Brain microvascular endothelial cell (primary cell): ENCODE measurements at places on chromosomes 1 and 21.

- DNase-seq: no peak
These were observed 31.9 kb upstream of the GTF2B start for GRCh38 chr1:88923224-88923623.

DNA sequence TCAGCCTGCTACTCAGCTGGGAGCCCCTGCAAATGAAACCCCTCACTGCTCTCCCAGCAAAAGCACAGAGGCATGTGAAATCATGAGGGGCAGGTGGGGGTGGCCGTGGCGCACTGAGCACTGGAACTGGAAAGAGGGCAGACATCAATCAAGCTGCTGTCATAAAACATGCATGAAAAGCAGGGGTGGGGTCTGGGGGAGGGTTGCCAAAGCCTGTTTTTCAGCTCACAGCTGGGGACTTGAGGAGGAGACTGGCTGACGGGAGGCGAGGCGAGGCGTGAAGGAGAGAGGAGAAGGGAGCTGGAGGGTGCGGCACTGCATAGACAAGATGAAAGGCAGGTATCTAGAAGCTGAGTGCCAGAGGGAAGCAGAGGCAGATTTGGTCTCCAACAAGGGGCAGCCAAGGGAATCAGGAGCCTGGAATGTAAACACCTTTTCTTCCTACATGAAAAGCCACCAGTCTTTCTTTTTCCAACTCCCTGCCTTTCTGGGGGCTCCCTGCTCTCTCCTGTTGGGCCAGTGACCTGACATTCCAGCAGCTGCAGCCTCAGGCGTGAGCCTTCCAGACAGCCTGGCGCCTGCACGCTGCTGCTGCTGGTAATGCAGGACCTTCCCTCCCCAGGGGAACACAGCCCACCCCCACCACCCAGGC is 87.0 kb downstream of the NMNAT2 start:
- DNase-seq: no peak

- DNase-seq: no peak
These were observed 260.1 kb upstream of the NFIA start for GRCh38 chr1:60822252-60822651.

- DNase-seq: no peak
These were observed 53.3 kb downstream of the EIF4G3 start for GRCh38 chr1:21123287-21123948.

DNA sequence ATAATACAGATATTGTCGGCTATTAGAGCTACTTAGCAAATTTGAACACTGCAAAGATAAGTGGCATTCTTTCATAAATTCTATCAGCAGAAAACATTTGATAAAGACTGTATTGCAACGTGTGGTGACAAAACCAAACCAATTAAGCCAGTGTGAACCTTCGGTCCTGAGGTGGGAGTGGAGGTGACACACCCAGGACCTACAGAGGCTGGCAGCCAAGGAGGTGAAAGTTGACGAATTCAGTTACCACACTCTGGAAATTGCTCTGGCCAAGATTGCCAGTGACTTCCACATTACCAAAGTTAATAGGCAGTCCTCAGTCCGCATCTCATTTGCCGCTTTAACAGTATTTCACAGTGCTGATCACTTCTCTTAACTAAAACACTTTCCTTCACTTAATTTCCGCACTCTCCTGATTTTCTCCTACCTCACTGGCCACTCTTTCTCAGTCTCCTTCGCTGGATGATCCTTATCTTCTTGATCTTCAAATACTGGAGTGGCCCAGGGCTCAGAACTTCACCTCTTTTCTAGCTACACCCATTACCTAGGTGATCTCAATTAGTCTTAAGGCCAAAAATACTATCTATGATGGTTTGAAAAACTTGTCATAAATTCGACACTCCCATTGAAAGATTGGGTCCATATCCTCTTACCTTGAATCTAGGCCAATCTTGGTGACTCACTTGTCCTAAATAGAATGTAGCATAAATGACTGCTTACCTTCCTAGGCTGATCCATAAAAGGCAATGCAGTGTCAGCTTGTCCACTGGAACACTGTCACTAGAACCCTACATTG is 5.1 kb upstream of the CDC42BPA start:
- DNase-seq: no peak

- no peak for DNase-seq
These were observed at the start of gene ERVH48-1 for GRCh38 chr21:42925114-42925926. ERVH48-1 (minus strand) TSS chr21:42925630; CDS start chr21:42919006, 6,624 bp downstream.

GRCh38 chr1:186473047-186473446 is 12.1 kb upstream of the PDC start:
- no peak for DNase-seq

GRCh38 chr1:65626003-65626402 is 166.7 kb upstream of the PDE4B start:
- DNase-seq: no peak

GRCh38 chr1:58587667-58588066 is 10.6 kb upstream of the TACSTD2 start:
- no peak for DNase-seq

- no peak for DNase-seq
These were observed 21.4 kb downstream of the PRRC2C start for GRCh38 chr1:171506525-171507304.

- DNase-seq: peak; percentile 31
These were observed 129.7 kb upstream of the RUNX1 start for GRCh38 chr21:35178827-35179226.

DNA sequence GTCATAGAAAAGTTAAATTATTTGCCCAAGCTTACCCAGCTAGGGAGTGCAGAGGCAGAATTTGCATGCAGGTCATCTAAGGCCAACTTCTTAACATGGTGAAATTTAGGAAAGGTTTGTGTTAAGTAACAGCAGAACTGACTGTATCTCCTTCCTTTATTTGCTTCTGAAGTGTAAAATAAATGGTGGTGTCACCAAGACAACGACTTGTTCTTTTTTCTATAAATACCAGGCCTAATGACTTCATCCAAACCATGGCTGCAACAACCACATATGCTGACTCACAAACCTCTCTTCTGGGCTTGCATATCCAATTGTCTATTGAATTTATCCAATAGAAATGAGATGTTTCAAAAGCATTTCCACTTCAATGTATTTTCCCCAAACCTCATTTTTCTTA is 19.1 kb downstream of the COL24A1 start:
- DNase-seq: peak; percentile 88

GRCh38 chr1:99397029-99397428 is 132.7 kb downstream of the PLPPR4 start:
- peak; percentile 33 for DNase-seq

DNA sequence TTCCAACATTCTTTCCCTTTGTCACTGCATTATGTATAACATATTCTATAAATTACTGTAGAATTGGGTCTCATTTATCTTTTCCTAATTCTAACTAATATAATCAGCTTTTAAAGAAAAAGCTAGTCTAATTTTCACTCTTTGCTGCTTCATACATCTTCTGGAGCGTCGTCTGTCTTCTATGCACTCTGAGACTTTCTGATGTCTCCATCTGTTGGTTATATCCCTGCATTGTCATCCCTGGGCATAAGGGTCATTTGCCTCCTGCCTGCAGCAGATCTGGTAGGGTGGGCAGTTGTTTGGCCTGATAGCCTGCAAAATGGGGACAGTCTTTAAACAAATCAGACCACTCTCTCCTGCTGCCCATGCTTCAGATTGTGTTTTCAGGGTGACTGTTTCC is 40.8 kb upstream of the DYNLT5 start:
- DNase-seq: peak; percentile 3

- DNase-seq: no peak
These were observed 206.4 kb downstream of the PLD5 start for GRCh38 chr1:242318140-242318539.

GRCh38 chr1:164576291-164577271 is 17.6 kb downstream of the PBX1 start:
- peak; percentile 66 for DNase-seq

DNA sequence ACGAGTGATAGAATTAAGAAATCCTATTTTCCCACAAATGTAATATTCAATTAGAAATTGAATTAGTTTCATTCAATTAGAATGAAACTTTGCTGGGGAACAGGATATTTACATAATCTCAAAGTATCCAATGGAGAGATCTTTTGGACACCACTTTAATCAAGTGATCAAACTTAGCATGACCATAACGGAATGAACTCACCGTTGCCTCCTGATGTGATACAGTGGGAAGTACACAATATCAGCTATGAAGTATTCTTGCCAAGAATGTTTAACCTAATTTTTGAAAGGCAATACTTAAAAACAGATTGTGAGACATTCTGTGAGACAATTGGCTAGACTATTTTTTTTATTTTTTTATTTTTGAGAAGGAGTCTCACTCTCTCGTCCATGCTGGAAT is 16.6 kb downstream of the CDKN2C start:
- no peak for DNase-seq

- no peak for DNase-seq
These were observed 68.3 kb upstream of the BCAR3 start for GRCh38 chr1:93749894-93750301.

GRCh38 chr1:33762962-33763361 is 100.9 kb upstream of the HMGB4 start:
- DNase-seq: no peak

DNA sequence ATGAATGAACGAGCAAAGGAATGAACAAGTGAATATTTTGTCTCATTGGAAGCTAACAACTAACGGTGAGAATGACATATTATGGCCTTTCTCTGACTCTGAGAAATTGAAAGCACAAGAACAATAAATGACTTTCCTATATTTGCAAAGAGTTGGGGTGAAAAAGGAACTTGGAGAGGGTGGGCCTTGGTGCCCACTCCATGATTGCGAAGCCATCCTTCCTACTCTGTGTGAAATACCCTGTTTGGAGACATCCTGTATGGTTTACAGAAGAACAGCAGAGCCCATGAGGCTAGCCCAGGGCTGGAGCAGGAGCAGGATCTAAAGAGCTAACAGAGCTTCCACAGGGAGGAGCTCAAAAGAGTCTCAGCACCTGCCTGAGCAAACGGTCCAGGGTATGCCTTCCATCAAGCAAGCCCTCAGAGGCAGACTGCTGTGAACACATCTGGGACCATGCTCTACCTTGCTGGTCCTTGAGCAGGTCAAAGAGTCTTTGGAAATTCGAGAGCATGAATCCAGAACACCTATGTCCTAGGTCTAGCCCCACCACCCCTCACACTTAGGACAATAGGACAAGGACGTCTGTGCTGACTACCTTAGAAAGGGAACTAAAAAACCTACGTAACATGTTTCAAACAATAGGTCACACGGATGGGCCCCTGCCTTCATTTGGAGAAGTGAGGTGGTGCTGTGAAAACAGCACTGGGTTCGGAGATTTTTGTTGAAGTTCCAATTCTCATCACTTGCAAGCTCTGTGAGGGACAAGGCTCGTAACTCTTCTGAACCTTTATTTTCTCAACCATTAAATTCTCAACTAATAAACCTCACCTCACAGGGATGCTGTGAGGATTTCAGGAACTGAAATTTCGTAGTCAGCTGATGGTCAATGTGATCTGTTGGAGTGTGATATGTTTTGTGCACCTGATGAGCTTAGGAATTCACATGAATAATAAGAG is 377.4 kb downstream of the RRAGC start:
- no peak for DNase-seq
